ENCODE measurements at places on chromosomes 5 and 9.

DNA sequence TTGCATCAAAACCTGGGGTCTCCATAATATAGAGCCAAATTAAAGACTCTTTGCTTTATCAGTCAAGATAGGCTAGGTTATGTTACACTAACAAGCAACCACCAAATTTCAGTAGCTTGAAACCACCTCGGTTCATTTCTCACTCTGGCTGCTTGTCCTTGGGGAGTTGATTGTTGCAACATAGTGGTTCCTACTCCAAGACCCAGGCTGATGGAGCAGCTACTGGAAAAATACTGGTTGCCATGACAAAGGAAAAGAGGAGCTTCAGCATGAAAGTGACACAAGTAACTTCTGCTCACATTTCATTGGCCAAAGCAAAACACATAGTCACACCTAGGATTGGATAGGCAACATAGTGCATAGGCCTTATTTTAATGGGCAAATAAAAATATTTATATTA lies 18.5 kb upstream of the RCL1 start:
- DNase-seq: no peak

DNA sequence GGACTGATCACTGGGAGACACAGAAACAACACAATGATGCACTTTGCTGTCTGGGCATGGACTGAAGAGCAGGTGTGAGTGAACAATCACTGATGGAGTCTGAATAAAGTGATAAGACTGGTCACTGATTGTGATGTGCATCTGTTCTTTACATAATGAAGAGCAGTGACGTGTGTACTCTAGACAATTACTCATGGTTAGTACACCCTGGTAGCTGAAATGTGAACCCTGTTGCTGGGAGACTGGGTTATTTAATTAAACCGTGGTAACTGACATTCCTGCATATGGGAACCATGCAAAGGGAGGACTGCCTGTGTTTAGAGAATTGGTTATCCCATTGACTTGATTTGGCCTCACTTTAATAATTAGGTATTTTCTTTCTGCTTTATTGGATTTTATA lies 202.9 kb downstream of the NR2F1-AS1 start:
- no peak for DNase-seq

GRCh38 chr9:79671558-79671957 lies 99.8 kb downstream of the TLE4 start:
- DNase-seq: no peak

GRCh38 chr5:167415779-167416746 lies 875.4 kb upstream of the WWC1 start:
- DNase-seq: no peak

- no peak for DNase-seq
Measured at GRCh38 chr9:15430920-15431844, 8.5 kb downstream of the SNAPC3 start.

DNA sequence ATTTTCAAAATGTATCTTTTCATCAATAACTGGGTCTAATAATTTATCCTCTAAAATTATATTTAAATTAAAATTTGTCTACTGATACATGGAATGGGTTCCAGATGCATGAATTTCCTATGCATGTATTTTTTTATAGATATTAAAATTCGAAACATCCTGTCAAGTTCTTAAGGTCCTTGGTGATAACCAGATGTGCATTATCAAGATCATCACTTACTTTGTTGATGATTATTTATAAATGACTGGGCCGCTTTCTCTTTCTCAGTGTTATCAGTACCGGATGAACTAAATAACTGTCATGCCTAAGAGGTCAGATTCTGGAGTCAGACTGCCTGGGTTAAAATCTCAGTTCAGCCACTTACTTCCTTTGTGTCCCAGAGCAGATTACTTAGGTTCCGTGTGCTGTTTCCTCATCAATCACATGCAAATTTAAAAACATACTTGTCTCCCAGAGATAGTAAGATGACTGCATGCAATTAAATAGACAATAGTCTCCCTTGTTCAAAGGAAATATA lies 124.3 kb downstream of the TEX10 start:
- DNase-seq: no peak

- no peak for DNase-seq
Measured at GRCh38 chr9:80059979-80060378, 488.2 kb downstream of the TLE4 start.

DNA sequence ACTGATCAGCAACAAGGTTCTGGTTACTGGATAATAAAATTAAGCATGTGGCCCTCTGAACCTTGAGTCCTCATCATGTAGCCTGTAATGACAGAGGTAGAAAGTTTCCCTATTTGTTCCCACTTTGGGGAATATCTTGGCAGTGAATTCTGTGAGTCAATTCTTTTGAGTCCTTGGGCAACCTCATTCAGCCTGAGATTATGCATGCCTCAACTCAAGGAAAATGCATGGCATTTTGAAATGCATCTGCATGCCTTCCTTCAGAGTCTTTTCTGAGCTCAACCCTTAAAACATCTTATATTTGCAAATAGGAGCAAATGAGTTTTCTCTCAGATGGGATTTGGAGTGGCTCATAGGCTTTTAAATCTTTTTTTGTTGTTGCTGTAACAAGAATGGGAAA lies 218.1 kb upstream of the CD180 start:
- no peak for DNase-seq

- no peak for DNase-seq
Measured at GRCh38 chr9:12722131-12722530, 28.9 kb downstream of the TYRP1 start.

DNA sequence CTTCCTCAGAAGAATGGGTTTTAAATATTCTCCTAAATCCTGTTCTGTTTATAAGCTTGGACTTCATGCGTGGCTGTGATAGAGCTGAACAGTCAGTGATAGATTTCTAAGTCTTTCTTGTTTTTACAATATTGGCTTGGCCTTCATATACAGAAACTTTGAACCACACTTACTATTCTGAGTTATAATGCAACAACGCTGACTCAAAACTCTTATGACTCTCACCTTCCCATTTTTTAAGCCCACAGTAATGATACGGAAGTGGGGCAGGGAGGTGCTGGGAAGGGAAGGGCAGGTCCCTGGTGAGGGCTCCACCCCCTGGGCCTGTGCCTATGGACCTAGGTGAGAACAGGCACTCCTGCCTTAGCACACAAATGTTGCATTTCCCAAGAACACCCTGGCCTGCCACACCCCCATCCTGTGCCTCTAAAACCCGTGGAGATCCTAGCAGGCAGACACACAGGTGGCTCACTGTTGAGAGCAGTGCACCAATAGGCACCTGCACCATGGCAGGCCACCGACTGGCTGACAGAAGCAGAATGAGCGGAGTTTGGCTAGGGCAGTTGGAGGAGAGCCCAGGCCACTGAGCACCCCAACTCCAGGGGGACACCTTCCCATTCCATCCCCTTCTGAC lies 376.7 kb downstream of the GABRG2 start:
- DNase-seq: no peak

DNA sequence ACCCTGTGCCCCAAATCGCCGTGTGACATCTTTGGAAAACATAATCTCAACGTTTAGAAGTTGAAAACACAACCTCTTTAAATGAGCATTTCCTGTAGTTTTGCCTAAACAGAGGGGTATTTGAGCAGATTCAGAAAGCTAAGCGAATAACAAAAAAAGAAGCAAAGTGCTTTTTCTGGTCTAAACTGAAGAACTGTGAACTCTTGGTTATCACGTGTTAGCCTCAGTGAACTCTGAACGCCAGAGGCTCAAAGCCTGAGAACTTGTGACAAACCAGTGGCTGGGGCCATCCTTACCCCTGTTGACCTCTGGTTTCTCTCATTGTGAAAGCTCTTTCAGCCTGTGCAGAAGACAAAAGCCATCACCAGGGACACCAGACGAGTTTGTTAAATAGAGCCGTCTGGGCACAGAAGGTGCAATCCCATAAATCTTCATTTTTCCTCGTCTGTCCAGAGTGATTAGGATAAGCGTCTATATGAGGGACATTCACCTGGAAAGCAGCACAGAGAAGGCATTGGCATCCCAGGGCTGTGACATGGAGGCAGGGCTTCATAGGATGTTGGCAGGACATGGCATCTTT lies 61.4 kb upstream of the ICE1 start:
- no peak for DNase-seq

- DNase-seq: no peak
Measured at GRCh38 chr9:74817816-74818215, 69.9 kb downstream of the TRPM6 start.

DNA sequence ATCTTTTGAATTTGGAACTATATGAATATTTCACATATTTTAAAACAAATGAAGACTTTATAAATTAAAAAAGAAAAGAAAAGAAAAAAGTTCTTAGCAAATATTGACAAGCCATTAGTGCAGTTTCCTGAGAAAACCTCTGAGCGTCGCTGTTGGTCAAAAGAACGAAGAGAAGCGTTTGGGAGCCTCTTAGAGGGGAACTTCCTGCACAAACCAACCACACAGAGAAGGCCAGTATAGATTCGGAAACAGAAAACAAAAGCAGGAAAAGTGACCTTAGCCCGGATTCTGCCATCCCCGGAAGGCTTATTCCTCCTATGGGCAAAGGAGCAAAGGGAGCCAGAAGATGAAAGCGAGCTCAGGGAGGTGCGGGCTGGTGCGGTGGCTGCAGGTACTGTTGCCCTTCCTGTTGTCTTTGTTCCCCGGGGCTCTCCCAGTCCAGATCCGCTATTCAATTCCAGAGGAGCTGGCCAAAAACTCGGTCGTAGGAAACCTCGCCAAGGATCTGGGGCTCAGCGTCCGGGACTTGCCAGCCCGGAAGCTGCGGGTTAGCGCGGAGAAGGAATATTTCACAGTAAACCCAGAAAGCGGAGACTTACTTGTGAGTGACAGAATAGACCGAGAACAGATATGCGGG lies at the start of gene PCDHGB2:
PCDHGB2 (plus strand) TSS at position 205 of the 637 bp plus-strand sequence; CDS start at position 347, 142 bp downstream.
- DNase-seq: no peak

DNA sequence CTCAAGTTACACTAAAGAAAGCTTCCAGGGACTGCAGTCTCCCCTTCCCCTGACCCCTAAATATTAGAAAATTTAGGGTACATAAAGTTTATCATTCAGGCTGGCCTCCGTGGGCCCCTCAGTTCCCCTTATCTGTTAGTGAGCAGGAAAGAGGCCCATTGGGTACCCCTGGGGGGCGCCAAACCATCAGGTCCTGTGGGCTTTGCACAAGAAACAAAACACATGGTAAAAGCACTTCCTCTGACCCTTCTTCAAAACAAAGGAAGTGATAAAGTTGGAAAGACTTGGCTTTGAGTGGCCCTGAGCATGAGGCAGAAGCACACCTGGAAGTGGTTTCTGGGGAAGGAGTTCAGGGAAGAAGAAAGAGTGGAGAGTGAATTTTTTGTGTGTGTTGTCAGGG lies 213.0 kb downstream of the SMARCA2 start:
- DNase-seq: no peak
